A549 treated with ZK216348 at 1 μM for 4 hours (cell line): ENCODE measurements at places on chromosomes 11 and 22. TPM values are rescaled to one million over a fixed set of nuclear protein-coding genes. Genes with fewer than 3 reads are reported as not detected.

The PRG3 gene
- total RNA-seq = not detected in 5 replicates

The RCOR2 gene
- total RNA-seq = 0.64 to 1.0 TPM (median 0.95 TPM) in 5 replicates

The NCAM1 gene
- not detected in 5 replicates for total RNA-seq

The LMNTD2 gene
- total RNA-seq = 1.5 to 4.4 TPM (median 2.8 TPM) in 5 replicates

The ANKRD42 gene
- 6.1 to 11.1 TPM (median 9.2 TPM) in 5 replicates for total RNA-seq
